Stimulated activated CD4-positive, alpha-beta T cell treated with anti-CD3 and anti-CD28 coated beads, TNF-alpha, amount 100 ng/mL, for 48 hours (primary cell): ENCODE measurements at places on chromosomes 2 and 18.
A peak's percentile ranks its signal among the peaks of the same experiment; 100 is the strongest.

GRCh38 chr2:11123856-11124759, 31.2 kb upstream of the SLC66A3 start:
- DNase-seq, result peak; percentile 44

DNA sequence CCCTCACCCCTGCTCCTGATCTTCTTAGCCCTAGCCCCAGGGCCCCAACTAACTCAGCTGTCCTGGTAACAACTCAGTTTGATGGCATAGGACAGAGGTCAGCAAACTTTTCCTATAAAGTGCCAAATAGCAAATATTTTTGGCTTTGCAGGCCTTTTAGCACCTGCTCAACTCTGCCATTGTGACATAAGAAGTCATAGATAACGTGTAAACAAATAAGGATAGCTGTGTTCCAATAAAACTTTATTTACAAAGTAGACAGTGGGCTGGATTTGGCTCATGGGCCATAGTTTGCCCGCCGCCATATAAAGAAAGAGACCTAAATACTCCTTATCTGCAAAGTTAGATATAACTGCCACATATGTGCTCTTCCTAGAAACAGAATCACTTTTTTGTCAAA, 27.3 kb upstream of the TMEM87B start:
- no peak for DNase-seq

DNA sequence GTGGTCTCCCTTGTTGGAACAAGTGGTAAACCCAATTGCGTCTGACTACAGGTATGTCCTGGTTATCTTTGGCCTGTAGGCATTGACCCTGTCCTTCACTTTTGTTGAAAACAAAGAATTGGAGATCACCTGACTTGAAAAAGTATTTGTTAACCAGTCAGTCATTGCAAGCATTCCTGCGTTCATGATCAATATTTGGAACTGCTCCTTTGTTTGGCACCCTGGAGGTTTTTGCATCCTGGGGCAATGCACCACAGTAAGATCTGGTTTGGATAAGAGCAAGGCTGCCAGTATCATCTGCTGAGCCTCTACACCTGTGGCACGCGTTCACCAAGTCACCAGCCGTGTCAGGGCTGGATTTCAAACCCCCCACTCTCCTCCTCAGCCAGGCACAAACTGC, 115.7 kb downstream of the DNAH6 start:
- no peak for DNase-seq

DNA sequence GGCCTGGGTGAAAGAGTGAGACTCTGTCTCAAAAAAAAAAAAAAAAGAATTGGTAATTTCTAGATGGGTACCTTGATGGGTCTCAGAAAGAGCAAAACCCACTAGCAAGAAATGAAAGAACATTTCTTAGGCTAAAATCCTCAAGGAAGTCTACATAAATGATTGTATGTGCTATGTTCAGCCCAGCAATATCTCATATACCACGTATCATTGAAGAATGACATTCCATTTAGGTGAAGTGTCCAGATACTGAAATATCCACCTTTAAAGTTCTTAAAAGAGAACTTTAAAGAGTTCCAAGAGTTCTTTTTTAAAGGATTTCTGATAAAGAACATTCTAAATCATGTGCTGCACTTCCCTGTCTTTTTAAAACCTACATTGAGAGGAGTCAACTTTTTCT, 19.2 kb downstream of the NRP2 start:
- no peak for DNase-seq

DNA sequence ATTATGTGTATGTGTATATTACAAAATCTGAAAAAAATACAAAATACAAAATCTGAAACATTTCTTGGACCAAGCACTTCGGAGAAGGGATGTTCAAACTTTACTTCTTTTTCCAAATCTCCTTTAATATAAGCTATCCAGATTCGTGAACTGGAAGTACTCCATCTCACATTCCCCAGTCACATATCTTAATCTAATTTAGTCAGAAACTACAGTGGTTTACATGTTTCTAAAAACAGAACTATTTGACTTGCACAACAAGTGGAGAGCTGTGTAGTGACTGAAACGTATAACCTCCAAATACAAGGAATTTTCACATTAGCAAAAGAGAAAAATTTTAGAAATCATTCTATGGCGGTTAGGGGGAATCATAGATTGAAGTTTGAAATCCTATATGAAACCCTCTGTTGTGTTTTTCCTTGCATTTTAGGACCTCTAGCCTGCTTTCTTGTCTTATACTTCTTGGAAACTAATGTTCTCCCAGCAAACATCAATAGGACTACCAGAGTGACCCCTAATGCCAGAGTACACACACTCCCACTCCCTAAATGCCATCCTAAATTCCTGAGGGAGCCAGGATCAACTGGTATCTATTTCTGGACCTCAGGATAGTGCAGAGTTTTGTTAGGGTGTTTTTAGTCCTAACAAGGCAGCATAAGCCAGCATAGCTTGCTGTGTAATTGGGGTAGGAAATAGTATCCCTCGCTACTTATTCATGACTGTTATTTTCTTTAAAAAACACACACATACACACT, 30.2 kb upstream of the ROCK1 start:
- no peak for DNase-seq

GRCh38 chr2:55338268-55338667, 69.2 kb upstream of the MTIF2 start:
- no peak for DNase-seq

DNA sequence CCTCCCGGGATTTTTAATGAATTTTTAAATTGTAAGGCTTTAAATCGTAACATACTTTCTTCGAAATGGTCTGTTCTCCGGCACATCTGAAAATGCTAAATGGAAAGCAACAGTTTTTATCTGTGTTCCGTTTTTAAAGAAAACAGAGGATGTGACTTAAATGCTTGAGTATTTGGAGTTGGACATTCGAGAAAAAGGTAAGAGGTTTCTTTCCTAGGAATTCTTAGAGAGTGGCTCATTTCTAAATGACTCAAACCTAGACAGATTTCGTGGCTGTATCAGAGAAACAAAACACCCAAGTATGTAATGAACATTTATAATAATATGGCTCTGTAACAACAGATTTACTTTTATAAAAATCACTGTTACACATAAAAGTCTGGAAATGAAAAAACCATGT, 177.6 kb upstream of the CCDC68 start:
- DNase-seq, result no peak

DNA sequence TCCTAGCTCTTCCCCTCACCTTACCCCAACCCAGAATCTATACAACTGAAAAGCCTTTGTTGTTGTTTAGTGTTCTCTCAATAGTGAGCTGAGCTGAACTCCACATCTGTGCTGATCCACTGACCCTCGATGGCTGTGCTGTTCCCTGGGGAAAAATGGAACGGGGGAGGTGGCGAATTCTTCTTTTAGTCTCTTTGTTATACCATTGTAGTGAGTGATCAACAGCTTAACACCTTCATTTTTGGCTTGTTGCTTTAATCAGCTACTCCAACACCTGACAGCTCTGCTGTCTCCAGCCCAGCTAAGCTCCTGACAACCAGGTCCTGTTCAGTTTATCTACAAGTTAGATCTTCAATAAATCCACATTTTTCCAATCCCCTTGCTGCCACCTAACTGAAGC, 25.7 kb downstream of the PLA2R1 start:
- no peak for DNase-seq

- DNase-seq, result no peak
These were observed 222.9 kb downstream of the PTPRM start for GRCh38 chr18:7789856-7790552.

DNA sequence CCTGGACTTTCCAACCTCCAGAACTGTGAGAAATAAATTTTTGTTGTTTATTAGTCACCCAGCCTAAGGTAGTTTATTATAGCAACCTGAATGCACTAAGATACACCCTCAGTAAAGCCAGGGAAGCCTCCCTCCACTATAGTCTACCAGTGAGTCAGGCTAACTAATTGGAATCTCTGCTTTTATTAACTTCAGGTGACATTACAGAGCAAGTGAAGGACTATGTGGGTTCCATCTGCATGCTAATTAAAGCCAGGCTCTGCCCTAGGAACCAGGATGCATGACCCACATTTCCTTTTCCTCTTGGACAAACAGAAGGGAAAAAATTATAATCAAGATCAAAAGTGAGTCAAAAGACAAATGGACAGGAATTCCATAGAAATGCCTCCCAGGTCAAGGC, 56.1 kb downstream of the ZC3H8 start:
- no peak for DNase-seq
